ENCODE measurements at places on chromosomes 7 and 10.
A peak's percentile ranks its signal among the peaks of the same experiment; 100 is the strongest.

GRCh38 chr7:24576171-24577025 is 3.1 kb downstream of the PALS2 start:
- peak; percentile 58 for DNase-seq

GRCh38 chr10:80496555-80497172 is 41.0 kb upstream of the SH2D4B start:
- DNase-seq, result no peak

DNA sequence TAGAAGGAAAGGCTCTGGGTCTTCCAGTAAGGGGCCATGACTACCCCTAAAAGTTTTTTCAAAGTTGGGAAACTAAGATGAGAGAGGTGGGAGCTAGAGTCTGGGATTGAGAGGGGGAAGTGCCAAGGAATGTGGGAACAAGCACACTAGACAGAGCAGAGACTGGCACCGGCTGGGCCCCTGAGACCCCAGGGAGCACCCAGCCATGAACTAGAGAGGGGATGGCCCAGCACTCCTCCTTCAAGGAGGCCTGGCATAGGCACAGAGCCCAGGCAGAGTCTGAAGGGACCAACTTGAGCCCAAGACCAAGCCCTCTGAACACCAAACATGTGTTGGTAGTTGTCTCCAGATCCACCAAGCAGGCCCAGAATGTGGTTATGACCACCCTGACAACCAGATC is 119.0 kb downstream of the GRID1 start:
- no peak for DNase-seq

DNA sequence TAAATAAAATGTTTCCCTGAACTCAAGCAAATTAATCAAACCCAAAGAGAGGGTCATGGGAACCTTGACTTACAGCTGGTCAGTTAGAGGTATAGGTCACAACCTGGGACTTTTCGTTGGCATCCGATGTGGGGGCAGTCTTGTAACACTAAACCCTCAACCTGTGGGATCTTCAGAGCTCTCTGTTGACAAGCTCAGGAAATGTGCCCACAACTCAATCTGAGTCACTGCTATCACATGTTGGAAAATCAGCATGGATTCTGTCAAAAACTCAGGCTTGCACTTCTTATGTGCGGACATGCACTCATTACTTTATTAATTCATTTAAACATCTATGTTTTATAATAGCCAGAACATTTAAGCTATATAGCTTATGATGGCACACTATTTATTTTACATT is 424.6 kb upstream of the SORCS1 start:
- peak; percentile 41 for DNase-seq

DNA sequence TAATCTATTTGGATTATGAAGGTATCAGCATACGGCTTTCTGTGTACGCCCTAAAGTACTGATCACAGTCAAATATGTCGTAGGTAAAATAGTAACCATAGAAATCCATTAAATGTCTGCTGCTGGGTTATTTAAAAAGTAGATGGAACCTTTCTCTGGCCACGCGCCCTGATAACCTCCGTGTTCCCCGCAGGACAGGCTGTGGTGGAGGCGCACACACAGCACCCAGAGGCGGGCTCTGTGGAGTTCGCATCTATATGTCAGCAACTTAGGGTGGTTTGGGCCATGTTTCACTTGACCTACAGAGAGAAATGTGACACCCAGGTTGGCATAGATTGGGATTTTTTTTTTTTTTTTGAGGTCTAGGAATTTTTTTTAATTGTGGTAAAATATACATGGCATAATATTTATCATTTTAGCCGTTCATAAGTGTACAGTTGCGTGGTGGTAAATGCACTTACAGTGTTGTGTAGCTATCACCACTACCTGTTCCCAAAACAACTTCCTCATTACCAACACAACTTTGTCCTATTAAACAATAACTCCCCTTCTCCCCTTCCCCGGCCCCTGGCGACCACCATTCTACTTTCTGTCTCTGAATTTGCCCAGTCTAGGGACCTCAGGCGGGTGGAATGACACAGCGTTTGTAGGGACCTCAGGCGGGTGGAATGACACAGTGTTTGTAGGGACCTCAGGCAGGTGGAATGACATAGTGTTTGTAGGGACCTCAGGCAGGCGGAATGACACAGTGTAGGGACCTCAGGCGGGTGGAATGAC is 15.4 kb downstream of the PPP2R2D start:
- DNase-seq, result no peak

GRCh38 chr7:33946094-33946699 is 40.9 kb downstream of the BMPER start:
- DNase-seq, result no peak

DNA sequence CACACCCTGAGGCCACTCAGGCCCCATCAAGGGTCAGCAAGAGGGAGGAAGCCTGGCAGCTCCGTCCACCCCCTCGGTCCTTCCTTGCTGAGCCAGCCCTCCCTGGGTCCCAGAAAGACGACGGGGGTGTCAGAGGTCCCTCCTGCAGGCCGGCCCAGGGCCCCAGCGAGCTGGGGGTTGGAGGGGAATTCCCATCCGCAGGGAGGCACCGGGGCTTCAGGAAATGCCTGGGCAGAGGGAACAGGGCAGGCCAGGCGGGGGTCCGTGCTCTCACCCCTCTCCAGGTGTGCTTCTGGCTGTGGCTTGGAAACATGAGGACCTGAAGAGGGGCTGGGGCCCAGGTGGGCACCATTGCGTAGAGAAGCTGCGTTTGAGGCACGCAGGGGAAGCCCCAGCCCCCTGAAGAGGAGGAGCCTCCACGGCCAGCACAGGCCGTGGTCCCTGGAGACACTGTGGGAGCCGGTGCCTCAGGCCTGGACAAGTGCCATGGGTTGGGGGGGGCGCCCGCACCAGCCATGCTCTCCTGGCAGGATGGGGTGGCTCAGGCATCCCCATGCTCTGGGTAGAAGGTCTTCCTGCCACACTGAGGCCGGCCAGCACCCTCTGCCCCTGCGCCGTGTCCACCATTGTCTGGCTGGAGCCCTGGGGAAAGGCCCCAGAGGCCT is 66.7 kb downstream of the PDGFA start:
- DNase-seq, result no peak

DNA sequence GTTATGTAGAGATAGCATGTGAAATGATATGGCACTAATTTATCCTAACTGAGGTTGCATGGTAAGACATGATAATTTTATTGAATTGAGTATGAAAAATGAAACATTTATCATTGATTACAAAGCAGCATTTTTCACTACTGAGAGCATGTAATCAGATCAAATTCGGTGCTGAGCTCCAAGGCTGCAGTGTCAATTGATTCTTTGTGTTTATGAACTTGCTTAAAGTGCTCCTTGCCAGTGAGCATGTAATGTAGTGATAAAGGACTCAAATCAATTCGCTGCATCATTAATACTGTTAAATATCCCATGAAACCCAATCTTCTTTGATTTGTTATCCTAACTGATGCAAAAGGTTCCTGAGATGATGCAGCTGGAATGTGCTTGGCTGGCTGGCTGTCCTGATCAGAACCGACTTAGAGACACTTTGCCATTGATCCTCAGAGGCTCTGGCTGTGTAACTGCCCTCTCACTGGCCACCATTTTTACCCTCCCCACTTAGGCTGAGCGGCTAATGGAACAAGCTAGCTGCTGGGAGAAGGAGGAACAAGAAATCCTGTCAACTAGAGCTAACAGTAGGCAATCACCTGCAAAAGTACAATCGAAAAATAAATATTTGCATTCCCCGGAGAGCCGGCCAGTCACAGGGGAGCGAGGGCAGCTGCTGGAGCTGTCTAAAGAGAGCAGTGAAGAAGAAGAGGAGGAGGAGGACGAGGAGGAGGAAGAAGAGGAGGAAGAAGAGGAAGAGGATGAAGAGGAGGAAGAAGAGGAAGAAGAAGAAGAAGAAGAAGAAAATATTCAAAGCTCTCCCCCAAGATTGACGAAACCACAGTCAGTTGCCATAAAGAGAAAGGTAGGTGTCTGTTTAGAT is 89.8 kb upstream of the SAMD8 start:
- no peak for DNase-seq

DNA sequence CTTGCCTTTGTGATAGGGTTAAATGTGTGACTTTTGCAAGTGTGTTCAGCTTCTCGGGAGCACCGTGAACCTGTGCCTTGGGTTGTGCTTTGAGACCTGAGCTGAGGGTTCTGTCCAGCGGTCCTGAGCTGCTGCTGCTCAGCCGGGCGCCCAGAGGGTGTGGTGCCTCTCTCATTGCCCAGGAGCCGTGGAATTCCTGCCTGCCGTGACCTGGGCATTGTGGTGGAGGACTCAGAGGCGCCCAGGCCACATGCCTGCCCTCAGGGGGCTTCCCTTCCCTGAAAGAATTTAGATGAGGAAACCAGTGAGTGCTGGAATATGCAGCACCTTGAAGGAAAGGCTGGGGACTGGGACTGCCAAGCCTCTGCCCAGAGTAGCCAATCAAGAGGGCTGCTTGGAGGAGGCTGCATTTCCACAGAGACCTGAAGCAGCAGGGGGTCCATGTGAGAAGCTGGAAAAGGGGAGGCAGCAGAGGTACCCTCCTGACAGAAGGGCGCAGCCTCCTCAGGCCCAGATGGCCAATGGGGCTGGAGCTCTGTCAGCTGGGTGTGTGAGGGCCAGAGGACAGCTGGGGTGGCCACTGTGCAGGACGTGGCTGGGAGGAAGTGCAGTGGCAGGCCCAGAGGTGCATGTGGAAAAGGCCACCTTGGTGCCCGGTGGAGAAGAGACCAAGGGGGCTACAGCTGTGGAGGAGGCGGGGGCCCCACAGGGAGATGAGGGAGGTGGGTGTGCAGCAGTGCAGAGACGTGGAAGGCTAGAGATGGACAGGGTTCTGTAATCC is 107.3 kb downstream of the NKX6-2 start:
- DNase-seq, result no peak

DNA sequence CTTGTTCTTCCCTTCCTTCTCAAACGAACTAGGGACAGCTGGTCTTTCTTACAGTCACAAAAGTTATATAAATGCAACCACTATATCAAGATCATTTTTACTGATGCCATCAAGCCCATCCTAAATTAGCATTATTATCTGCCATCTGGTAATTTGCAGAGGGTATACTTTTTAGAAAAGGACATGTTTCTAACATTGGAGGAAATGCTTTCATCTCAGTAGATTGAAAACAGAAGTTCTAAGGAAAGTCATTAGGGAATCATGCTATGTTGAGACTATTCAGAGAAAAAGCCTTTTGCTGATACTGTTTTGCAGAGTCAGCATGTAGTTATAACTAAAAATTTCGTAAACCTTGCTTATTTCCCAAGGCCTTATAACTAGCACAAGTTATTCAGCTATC is 146.7 kb downstream of the WNT2 start:
- DNase-seq, result no peak

DNA sequence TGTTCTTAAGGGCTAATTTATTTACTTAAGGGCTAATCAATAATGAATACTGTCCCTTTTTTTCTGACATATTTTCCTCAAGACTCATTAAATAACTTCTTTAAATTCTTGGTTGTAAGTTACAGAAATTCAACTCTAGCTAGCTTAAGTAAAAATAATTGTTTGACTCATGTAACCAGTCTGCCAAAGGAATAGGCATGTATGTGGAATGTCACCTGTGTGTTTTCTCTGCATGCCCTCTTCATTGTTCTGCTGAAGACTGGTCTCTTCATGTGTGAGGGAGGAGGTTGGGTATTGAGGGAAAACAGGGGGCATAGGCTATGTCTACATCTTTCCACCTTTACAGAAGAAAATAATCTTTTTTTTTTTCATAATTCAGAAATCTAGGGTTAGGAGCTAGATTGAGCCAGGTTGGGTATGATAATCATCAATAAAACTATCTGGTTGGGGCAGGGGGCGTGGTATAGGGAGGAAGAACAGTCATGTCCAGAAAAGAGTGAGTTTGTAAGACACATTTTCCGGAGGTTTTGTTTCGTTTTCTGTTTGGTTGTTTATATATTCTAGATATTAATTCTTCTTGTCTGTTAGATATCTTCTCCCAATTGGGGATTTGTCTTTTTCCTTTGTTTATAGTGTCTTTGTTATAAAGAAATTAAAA is 37.9 kb downstream of the EXOC4 start:
- DNase-seq, result peak; percentile 27

- DNase-seq, result peak; percentile 41
Measured at GRCh38 chr7:139730746-139731612, 46.8 kb downstream of the HIPK2 start.

GRCh38 chr10:113015201-113015600 is 65.2 kb downstream of the TCF7L2 start:
- no peak for DNase-seq

DNA sequence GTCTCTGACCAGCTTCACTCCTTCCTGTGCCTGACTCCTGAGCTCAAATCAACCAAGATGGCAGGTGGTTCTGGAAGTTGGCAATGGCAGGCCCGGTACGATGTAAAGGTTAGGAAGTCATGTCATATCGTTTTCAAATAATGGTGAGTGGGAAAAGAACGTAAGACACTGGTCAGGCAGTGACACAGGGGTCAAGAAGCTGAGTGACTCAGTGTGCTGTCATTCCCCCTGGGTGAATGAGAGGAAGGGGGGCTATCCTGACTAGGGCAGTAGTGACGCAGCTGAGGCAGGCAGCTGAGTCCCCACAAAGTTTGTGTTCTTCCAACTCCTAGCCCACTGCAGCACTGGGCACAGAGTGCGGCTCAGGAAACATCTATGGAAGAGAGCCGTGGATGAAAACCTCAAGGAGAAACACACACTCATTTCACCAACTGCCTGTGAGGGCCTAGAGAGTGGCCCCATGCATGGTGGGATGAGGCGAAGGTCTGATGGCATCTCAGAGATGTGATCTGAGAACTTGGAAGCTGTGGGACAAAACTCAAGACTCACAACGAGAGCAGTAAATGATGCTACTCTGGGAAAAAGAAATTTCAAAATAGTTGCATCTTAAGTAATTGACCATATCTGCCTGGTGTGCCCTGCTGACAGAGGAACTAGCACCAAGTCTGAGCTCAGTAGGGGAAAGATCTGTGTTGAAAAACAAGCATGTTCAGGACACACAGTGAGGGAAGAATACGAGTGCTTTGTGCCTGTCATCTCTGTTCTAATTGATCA is 23.2 kb downstream of the CREB3L2 start:
- DNase-seq, result peak; percentile 95

DNA sequence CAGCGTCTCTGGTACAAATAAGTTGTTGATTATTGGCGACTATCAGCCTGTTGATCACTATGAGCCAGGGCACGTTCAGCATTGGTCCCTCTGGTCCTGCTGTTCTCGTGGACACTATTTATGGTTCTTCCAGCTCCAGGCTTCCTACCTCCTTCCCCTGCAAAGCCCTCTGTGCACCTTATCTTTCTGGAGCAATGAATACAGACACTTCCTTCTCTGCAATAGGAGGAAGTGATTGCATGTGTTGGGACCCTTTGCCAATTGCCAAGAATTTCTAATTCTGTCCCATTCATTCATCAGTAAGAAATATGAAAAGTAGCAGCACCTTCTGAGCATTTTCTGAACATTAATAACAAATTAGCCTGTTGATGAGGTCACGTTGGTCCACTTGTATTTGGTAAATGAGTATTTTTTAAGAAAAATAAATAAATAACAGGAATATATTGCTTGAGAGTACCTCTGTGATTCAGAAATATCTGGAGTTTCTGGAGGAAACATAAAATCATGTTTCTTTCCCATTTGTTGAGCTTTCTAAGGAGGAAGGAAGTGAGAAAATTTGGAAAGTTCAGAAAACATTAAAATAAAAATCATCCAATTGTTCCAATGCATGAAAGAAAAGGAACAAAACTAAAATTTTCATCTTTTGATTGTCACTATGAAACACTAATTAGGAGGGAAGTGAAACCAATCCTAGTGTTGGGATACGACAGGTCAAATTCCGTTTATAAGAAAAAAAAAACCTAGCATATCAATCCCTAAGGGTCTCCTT is 259.1 kb upstream of the KLF6 start:
- DNase-seq, result no peak
